Lung (tissue), 17 donors: ENCODE measurements at places on chromosomes 13 and 19. TPM values are rescaled to one million over a fixed set of nuclear protein-coding genes. Genes with fewer than 3 reads are reported as not detected.

Gene CPB2
- 1.7 TPM for polyA plus RNA-seq

Gene CCDC70
- not detected for polyA plus RNA-seq

Gene PLK5
- polyA plus RNA-seq: not detected

Gene PLIN4
- polyA plus RNA-seq: 3.9 TPM

Gene PTH2
- not detected for polyA plus RNA-seq

Gene RNF225
- 0.14 TPM for polyA plus RNA-seq

Gene LEUTX
- not detected for polyA plus RNA-seq

Gene RFXAP
- 3.0 TPM for polyA plus RNA-seq

Gene COMMD6
- 167 TPM for polyA plus RNA-seq

Gene WTIP
- 6.4 TPM for polyA plus RNA-seq

Gene SULT2B1
- polyA plus RNA-seq: 22.9 TPM

Gene ATP7B
- polyA plus RNA-seq: 1.4 TPM

Gene ZNF626
- polyA plus RNA-seq: 2.5 TPM

Gene OR10H1
- not detected for polyA plus RNA-seq

Gene KLF1
- polyA plus RNA-seq: 0.61 TPM

Gene SLC7A1
- polyA plus RNA-seq: 7.7 TPM

Gene ZMYM5
- 6.8 TPM for polyA plus RNA-seq

Gene ZNF534
- 0.08 TPM for polyA plus RNA-seq

Gene GEMIN7
- 29.0 TPM for polyA plus RNA-seq

Gene CYP2F1
- polyA plus RNA-seq: 2.9 TPM

Gene KCNC3
- 5.7 TPM for polyA plus RNA-seq

Gene NAA16
- 5.0 TPM for polyA plus RNA-seq

Gene ZNF99
- polyA plus RNA-seq: 0.01 TPM

Gene PDE4C
- 0.32 TPM for polyA plus RNA-seq

Gene ETHE1
- 25.7 TPM for polyA plus RNA-seq

Gene RPL13A
- polyA plus RNA-seq: 2,816 TPM

Gene MISP
- polyA plus RNA-seq: 23.7 TPM

Gene TICAM1
- polyA plus RNA-seq: 19.7 TPM

Gene PDE4A
- polyA plus RNA-seq: 10.3 TPM

Gene NCAN
- not detected for polyA plus RNA-seq

Gene OR7G2
- not detected for polyA plus RNA-seq

Gene SMIM44
- polyA plus RNA-seq: not detected

Gene SELENOV
- polyA plus RNA-seq: not detected

Gene GIPC3
- 1.8 TPM for polyA plus RNA-seq

Gene RGS9BP
- polyA plus RNA-seq: 0.14 TPM

Gene ONECUT3
- not detected for polyA plus RNA-seq

Gene PSG11
- not detected for polyA plus RNA-seq

Gene SOHLH2
- 0.04 TPM for polyA plus RNA-seq

Gene TTYH1
- 0.05 TPM for polyA plus RNA-seq

Gene CYP4F8
- polyA plus RNA-seq: not detected

Gene GPATCH1
- polyA plus RNA-seq: 5.0 TPM

Gene NANOS3
- 0.81 TPM for polyA plus RNA-seq

Gene FPR2
- polyA plus RNA-seq: 0.79 TPM

Gene FGF21
- not detected for polyA plus RNA-seq

Gene SLC8A2
- polyA plus RNA-seq: 0.14 TPM

Gene MCEMP1
- polyA plus RNA-seq: 298 TPM

Gene GPC5
- polyA plus RNA-seq: 0.55 TPM

Gene AZU1
- polyA plus RNA-seq: 6.7 TPM
